ENCODE measurements at places on chromosomes 2 and 18. TPM values are rescaled to one million over a fixed set of nuclear protein-coding genes. Genes with fewer than 3 reads are reported as not detected.

The ZNF396 gene
- total RNA-seq: 0.54 TPM

The NAT8 gene
- not detected for total RNA-seq

The STAT4 gene
- 95.0 TPM for total RNA-seq

The MYO5B gene
- 0.27 TPM for total RNA-seq

The FAM237A gene
- not detected for total RNA-seq

The CDK5R2 gene
- not detected for total RNA-seq

The COBLL1 gene
- total RNA-seq: not detected

The UBXN2A gene
- 9.7 TPM for total RNA-seq

The RRM2 gene
- total RNA-seq: 333 TPM

The DOCK10 gene
- 278 TPM for total RNA-seq

The DNMT3A gene
- total RNA-seq: 77.6 TPM

The ASTL gene
- 1.1 TPM for total RNA-seq

The MC5R gene
- total RNA-seq: 0.15 TPM

The FSHR gene
- not detected for total RNA-seq

The CCDC85A gene
- not detected for total RNA-seq

The REG3A gene
- not detected for total RNA-seq

The TRIM43 gene
- not detected for total RNA-seq

The HOXD11 gene
- total RNA-seq: not detected

The TTC32 gene
- 17.7 TPM for total RNA-seq

The PDE6D gene
- 39.1 TPM for total RNA-seq

The ADCYAP1 gene
- total RNA-seq: not detected

The GPR148 gene
- total RNA-seq: not detected

The RGPD4 gene
- not detected for total RNA-seq

The CXCR4 gene
- 248 TPM for total RNA-seq

All from T-helper 1 cell treated with Interleukin-12 subunit alpha and Interleukin-12 subunit beta and Interleukin-4 antibody, amounts not matched to agents 30 ng/mL and 1 ng/mL, for 36 hours (primary cell).